ENCODE measurements at places on chromosomes 7 and 10.

DNA sequence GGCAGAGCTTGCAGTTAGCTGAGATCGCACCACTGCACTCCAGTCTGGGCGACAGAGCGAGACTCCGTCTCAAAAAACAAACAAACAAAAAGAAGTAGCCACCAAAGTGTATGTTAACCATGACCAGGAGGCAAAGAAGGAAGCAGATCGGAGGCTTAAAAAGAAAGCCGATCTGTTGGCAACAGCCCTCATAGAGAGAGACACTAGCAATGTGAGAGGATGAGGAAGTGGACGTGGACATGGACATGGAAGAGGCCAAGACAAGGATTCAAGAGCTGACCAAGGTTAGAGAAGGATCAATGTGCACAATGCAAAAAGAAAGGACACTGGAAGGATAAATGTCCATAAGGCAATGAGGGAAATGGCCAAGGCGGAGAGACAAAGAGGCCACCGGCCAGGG is 14.9 kb upstream of the ADCK2 start:
- no peak for DNase-seq

- no peak for DNase-seq
Observed at GRCh38 chr7:45082031-45082830, 6.5 kb downstream of the NACAD start.

DNA sequence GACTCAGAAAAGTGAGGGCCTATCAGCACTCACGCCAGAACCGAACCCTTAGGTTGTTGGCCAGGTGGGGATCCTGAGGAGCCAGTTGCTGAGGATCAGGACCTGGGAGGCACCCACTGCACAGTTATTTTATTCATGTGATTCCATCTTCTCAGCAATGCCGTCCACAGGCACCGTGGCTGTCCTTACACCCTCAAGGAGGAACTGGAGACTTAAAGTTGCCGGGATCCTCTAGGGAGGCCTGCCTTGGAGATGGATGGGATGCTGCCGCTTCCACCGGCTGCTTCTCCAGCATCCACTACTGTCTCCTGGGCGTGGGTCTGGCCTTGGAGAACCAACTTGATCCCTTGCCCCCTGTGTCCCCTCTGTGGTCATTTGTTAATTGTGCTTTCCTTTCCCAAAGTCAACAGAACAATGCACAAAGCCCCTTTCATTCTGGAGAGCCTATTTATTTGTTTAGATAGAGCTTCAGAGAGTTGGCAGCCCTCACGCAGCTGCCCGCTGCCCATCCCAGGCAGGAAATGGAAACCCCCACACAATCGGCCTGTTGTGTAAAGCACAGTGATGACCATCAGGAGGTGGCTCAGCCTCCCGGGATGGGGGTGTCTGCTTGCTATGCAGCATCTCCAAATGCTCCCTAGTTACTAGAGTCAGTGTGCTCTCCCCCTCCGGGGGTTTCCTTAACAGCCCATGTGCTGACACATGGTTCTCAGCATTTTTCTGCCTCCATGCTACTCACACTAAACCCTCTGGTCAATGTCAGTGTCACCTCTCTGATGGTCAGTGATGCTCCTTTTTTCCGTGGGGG is 52.9 kb upstream of the IGFBP3 start:
- DNase-seq: no peak

DNA sequence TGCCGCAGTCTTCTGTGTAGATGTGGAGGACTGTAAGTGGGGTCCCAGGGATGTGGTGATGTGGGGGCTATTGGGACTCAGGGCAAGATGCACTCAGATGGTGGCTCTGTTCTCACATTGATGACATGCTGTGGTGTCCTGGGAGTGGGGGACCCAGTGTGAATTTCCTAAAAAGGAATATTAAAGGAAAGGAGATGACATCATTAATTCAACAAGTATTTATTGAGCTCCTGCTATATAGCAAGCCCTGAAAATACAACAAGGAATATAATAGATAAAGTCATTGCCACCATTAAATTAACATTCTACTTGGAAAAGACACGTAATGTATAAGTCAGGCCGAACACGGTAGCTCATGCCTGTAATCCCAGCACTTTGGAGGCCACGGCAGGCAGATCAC is 61.9 kb upstream of the MNX1 start:
- no peak for DNase-seq

GRCh38 chr10:102401342-102401654 is 5.8 kb downstream of the NFKB2 start:
- DNase-seq: no peak

- no peak for DNase-seq
Observed at GRCh38 chr10:124563320-124564040, 101.9 kb downstream of the LHPP start.

- no peak for DNase-seq
Observed at GRCh38 chr7:94324380-94325121, 70.1 kb upstream of the COL1A2 start.

GRCh38 chr7:35565927-35566326 is 129.0 kb downstream of the HERPUD2 start:
- no peak for DNase-seq

- no peak for DNase-seq
Observed at GRCh38 chr7:139886899-139887298, 57.8 kb downstream of the TBXAS1 start.

DNA sequence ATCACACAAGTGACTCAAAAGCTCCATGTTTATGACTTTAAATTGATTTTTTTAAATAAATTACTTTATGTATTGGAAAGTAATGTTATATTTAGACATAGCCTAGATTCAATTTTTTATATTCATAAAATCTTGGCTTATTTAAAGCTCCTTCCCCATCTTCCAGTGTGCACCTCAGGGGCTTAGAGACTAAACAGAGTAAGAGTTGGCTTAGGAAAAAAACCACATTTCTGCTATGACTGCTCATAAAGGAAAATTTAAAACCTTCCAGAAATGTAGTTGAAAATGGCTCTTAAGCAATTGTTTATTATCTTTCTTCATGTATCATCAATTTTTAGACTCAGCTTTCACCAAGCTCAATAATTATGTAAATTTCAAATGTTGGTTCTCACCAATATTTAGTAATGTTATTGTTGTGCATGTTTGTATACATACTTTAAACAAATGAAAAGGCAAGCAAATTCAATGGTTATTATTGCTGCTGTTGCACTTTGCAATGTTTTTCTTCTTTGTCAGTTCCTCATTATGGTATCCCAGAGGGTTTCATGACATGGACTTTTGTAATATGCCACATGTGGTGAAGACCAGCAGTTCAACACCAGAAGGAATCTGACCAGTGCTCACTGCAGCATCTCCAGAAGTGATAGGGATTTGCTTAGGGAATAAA is 700.1 kb upstream of the ANKRD30A start:
- DNase-seq: no peak

DNA sequence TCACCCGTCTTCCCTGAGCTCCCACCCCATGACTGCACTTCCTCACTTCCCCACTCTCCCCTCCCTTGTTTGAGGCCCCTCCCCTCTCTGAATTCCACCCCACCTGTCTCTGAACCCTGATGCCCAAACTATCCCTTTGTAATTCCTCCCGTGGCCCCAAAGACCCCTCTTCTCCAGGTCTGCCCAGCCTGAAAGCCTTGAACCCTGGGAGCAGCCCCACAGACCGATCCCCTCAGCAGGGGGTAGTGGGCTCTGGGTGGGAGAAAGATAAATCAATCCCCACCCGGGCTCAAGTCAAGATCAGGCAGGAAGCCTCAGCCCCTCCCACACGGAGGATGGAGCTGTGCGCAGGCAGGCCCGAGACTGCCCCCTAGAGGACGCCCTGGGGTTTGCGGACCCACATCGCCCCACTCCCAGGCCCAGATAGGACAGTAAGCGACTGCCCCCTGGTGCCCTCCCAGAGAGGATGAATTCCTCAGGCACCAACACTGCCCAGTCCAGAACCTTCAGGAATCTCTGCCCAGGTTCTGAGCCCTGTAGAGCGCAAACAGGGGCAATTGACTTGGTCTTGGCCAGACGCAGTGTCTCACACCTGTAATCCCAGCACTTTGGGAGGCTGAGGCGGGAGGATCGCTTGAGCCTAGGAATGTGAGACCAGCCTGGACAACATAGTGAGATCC is 11.7 kb downstream of the HSPB1 start:
- peak; percentile 95 for DNase-seq

DNA sequence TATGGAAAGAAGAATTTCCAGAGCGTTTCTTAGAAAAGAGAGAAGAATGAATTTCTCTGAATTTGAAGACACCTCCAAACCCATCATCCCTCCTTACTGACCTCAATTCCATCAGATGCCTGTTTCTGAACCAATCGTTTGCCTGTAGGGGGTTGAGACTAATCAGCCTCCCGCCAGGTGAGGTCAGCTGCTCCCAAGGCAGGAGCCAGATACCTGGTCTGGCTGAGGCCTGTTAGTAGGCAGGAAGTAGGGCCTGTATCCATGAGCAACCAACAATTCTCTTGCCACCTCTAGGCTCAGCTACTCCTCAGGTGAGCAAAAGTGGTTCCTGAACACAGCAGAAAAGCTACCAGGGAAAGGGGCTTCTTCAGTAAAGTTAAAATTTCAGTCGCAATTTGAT is 50.3 kb downstream of the HTR5A start:
- no peak for DNase-seq

DNA sequence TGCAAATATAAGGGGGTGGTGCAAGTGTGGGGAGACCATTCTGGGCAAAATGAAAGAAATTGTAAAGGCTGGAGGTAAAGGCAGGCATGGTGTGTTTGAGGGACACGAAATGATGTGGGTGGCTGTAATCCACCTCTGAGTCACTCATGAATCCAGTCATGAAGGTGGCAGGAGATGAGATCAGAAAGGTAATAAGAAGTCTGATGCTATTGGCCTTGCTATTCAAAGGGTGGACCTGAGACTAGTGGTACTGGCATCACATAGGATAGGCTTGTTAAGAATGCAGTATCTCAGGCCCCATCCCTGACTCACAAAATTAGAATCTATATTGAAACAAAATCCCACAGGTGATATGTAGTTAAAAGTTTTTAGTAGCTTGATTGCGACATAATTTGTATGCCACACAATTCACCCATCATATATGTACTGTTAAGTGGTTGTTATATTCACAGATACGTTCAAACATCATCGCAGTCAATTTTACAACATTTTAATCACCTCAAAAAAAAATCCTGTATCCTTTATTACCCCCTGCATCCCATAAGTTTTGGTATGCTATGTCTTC is 85.6 kb downstream of the ST8SIA6 start:
- no peak for DNase-seq

DNA sequence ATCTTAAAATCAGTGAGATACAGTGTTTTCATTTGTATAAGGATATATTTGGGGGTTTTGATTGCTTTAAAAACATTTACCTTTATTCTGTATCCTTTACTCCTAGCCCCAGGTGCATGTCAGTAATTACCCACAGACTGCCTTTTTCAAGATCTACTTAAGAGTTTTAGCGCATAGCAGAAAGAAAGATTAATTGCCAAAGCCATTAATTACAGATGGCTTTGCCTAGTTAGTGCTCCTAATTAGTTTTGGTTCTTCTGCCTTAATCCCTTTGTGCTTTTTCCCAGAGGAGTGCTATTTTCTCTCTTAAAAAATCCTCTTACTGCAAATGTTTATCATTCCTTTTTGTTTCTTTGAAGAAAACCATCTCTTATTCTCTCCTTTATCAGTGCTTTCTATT is 122.8 kb downstream of the MAPK8 start:
- DNase-seq: no peak

DNA sequence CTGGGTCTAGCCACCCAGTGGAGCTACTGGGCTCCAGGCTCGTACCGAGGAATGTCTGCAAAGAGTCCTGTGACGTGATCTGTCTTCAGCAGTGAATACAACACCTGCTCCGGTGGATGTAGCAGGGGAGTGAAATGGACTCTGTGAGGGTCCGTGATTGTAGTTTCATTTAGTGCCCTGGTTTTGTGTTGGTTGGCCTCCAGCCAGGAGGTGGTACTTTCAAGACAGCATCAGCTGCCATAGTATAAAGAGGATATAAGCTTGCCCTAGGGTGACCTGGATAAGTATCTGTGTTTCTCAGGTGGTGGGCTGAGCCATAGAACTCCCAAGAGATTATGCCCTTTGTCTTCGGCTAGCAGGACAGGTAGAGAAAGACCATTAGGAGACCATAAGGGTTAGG is 24.6 kb upstream of the WNT2 start:
- no peak for DNase-seq

GRCh38 chr10:85647741-85648140 is 718.9 kb downstream of the GRID1 start:
- DNase-seq: no peak

GRCh38 chr7:157863906-157864810 is 527.4 kb downstream of the DNAJB6 start:
- DNase-seq: no peak

GRCh38 chr10:97153270-97153850 is 32.4 kb downstream of the SLIT1 start:
- DNase-seq: no peak

DNA sequence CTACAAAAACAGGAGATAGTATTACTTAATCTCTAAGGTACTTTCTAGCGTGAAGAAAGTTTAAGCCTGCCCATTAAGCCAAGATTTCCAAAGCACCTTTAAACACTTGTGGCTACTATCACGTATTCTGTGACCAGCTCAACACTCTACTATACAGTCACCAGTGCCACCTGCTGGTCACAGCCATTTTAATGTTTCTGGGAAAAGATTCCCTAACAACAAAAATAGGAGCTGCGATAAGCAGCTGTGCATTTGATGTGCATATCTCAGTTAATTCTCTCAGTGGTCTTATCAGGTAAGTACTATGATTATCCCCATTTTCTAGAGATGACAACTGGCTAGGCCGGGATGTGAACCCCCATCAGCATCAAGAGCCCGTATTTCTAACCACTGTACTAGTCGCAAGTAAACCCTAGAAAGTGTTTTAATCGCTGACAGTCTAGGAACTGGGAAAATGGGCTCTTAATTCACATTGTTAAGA is 860 bp downstream of the SEC31B start:
- peak; percentile 38 for DNase-seq

GRCh38 chr10:96973809-96974747 is 142.0 kb downstream of the LCOR start:
- no peak for DNase-seq

DNA sequence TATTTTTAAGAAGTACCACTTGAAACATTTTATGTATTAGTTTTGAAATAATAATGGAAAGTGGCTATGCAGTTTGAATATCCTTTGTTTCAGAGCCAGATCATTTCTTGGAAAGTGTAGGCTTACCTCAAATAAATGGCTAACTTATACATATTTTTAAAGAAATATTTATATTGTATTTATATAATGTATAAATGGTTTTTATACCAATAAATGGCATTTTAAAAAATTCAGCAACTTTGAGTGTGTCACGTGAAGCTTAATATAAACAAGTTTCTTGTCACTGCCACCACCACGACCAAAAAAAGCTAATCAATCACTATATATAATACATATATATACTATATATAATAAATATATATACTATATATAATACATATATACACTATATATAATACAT is 4.8 kb downstream of the IL6 start:
- DNase-seq: no peak

- no peak for DNase-seq
Observed at GRCh38 chr7:50756180-50756579, 26.5 kb downstream of the GRB10 start.

Data from 8988T (cell line).